LoVo (cell line): ENCODE measurements at places on chromosomes 3 and 15.
A peak's percentile ranks its signal among the peaks of the same experiment; 100 is the strongest.

DNA sequence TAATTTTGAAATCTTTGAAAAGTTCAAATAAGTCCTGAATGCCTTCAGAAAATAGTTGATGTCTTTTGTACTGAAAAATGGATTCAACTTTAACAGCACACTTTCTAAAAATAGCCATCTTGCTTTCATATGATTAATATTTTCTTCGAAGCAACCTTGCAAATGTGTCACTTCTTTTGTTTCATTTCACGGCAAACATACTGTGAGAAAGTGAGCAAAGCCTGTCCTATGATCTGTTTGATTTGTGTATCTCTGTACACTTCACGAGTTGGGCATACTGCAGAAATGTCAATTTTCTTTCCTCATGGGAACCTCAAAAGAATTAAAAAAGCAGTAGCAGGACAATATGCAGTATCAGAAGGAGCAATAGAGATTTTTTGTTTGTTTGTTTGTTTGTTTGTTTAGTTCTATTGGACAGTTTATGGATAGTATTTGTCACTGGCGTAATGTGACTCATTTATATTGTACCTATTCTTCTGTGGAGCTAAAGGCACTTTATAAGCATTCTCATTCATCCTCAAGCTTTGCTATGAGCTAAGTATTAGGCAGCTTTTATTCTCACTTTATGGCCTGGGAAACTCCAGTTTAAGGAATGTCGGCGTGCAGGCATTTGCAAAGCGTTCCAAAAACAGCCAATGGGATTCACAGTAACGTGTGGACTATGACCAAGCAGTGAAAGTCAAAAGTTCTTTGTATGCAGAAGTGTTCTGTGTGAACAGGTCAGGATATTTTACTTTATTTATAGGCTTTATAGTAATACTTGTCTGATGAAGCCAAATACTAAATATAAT, 572.0 kb downstream of the NAALADL2 start:
- no peak for DNase-seq

GRCh38 chr15:41559239-41559782, 299 bp downstream of the TYRO3 start:
- no peak for DNase-seq

- no peak for DNase-seq
Observed at GRCh38 chr3:57062101-57062631, 1.7 kb downstream of the SPATA12 start.

GRCh38 chr3:64234571-64234970, 9.3 kb upstream of the PRICKLE2 start:
- no peak for DNase-seq

DNA sequence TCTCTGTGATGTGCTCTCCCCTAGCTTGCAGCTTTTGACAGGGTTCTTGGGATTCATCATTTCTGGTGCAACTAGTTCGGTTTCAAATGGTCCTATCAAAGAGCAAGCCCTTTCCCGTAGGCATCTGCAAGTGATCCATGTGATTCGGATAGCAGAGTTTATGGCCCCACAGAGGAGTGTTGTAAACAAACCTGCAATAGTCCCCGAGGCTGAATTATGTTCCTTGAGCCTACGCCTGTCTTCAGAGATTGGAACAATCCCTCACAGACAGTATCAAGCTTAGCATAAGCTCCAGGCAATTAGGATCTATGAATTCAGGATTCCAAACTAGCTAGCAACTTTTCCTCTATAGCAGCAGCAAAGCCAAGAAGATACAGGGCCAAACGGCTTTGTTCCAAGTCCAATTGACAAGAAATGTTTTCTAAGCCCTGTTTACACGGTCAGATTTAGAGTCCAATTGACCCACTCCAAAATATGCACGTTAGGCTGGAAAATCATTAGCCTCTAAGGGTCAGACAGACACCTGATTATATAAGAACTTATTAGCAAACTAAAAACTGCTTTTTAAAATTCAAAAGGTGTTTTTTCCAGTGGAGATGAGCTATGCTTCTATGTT, 24.8 kb downstream of the LNP1 start:
- DNase-seq, result no peak

- DNase-seq, result no peak
Observed at GRCh38 chr3:160801386-160802118, 45.5 kb downstream of the PPM1L start.

GRCh38 chr15:68277131-68277602, 378 bp upstream of the FEM1B start:
- no peak for DNase-seq

- no peak for DNase-seq
Observed at GRCh38 chr3:185430375-185430774, 67.4 kb downstream of the MAP3K13 start.

DNA sequence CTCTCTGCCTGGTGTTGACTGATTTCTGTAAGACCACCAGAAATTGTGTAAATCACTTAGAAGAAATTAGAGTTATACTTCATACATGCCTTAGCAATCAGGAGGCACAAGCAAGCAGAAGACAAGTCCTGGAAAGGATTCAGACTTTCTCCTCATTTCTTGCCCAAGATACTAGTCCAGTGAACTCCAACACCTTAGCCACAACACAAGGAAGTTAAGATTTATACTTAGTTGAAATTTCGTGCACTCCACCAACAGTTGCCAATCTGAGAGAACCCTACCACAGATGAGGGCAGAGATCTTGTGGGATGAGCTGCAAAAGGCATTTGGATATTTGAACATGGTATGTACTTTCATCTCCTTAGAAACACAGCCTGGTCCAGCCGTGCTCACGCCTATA, 2.3 kb downstream of the P3H2 start:
- no peak for DNase-seq

- DNase-seq, result no peak
Observed at GRCh38 chr3:144344925-144345548, 373.4 kb downstream of the DIPK2A start.

DNA sequence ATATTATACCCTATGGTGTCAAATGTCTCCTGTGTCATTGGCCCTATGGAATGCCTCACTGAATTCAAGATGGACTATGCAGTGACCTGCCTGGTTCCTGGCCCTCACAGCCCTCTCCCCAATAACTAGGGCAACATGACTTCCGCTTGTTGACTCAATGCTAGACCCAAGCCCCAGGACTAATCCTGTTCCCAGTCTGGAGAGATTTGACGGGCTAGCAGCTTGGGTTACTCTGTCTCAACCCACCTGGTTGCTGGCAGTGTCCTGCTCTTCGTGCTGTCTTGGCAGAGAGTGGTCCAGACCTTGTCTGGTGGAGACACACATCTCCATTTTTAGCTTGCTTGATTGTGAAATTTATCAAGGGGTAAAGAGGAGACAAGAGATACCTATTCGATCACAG, 135.8 kb upstream of the HES1 start:
- no peak for DNase-seq

DNA sequence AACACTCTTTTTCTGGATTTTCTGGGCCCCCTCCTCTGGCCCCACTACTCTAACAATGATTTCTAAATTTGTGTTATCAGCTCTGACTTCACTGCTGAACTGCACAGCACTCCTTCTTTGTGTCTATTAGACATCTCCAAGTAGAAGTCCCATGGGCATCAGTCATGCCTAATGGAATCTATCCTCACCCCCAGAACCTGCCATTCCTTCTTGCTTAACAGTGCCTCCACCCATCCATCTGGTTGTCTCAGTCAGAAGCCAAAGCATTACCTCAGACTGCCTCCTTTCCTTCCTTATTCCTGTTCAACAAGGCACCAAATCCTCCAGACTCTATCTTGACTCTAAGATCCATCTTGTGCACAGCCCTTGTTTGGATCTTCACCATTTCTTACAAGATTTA, 36.2 kb downstream of the SSR3 start:
- DNase-seq, result no peak

DNA sequence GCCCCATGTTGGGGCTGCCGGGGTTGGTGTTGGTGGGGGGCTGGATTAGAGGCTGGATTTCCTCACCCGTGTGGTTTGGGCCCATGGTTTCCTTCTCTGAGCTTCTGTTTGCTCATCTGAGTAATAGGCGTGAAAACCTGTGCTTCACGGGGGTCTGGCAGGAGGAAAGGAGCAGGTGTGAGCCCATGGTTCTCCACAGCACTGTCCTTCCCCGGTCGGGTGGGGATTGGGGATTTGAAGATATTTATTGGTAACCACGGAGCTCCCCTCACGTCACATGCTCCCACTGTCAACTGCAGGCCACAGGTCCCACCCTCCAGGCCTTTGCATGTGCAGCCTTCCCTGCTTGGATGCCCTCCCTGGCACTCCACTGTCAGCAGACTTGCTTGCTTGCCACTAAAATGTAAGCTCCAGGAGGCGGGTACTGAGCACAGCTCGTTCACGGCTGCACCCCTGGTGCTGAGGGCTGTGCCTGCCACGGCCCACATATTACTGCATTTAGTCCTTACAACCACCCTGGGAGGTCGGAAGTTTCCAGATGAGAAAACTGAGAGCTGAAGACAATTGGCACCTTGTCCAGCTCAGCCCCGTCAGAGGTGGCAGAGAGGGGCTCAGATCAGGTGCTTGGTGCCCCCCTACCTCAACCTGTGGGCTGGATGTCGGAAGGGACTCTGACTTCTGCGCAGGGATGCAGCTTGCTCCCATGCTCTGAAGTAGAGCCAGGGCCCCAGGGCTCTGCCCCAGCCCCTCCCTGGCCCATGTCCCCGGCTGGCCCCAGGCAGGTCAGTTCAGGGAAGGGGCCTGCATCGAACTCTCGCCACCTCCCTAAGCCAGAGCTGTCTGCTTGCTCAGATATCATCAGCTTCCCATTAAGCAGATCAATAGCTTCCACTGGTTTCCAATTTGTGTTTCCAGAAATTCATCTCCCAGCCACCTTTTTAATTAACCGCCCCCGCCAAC, 29.4 kb upstream of the IQSEC1 start:
- no peak for DNase-seq

DNA sequence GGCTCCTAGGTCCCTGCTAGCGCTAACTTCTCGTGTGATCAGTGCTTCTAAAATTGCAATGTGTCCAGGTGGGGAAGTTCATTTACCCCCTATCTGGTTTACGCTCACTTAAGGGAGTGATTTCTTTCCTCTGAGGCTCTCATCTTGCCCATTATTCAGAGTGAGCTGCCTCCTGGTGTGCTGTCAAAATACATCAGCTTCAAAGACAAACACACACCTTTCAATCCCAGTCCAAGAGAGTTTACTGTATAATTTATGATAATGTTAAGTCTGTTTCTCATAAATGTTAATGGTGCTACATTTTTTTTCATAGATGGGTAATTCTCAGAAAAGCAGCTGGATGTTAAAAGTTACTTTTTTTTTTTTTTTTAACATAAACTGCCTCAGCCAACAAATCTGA, 112.3 kb downstream of the RORA start:
- no peak for DNase-seq

GRCh38 chr3:50167841-50168209, 12.7 kb downstream of the SEMA3F start:
- no peak for DNase-seq

DNA sequence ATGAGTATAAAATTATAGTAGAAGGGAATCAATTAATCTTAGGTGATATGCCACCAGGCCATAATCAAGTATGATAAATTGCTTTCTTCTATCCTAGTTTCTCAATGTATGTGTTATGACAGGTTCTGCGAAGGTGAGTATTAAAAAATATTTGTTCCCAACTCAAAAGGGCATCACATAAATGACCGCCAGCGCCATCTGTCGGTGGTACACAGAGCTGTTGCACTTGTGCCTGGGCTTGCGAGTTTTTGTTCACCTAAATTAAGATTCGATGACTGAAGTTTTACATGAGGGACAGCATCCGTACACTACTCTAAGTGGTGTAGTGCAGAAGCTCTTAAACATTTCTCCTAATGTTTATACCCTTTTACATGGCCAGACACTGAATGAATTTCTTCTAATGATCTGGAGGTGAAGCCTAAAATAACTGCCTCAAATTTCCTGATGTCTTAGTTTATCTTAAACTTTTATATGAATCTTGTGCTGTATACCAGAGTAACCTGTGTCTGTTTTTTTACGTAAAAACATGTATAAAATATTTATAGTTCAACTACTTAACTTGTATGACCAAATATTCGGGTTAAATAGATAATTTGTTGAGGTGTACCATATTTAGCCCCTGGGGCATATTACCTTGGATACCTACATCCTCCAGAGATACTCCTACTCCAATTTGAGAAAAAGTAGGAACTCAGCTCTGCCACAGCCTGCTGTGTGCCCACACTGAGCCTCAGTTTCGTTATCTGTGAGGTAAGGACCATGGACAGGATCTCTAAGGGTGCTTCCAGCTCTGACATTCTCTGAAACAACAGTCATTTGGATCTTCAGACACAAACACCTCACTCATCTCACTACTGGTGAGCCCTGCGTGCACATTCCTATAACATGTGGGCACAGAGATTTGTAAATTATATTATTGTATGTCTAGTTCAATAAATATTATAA, 365.6 kb downstream of the MAGI1 start:
- peak; percentile 29 for DNase-seq

DNA sequence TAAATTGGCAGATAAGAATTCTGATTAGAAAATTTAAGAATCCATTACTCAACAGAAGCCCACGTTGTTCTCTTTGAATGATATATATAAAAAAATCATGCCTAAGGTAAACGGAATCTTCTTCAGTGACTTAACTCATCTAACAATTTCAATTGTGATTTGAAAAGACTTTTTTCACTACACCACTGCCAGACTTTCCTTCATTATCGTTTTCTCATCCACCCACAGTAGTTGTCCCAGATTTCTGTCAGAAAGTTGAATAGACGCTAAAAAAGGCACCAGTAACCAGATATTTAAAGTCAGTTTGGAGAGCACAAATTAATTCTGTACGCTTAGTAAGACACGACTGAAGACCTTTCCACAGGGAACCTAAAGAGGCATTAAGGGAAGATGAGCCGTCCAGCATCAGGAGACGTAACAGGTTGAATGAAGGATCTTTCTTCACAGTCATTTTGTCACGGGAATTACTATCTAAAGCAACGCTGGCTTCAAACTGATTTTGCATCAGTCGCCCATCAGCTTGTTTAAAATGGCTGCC, 1.3 kb downstream of the HIGD1A start:
- DNase-seq, result no peak

GRCh38 chr3:180640987-180641386, 38.3 kb downstream of the CCDC39 start:
- DNase-seq, result no peak

GRCh38 chr3:52331091-52331490, 15.0 kb downstream of the DNAH1 start:
- DNase-seq, result no peak

DNA sequence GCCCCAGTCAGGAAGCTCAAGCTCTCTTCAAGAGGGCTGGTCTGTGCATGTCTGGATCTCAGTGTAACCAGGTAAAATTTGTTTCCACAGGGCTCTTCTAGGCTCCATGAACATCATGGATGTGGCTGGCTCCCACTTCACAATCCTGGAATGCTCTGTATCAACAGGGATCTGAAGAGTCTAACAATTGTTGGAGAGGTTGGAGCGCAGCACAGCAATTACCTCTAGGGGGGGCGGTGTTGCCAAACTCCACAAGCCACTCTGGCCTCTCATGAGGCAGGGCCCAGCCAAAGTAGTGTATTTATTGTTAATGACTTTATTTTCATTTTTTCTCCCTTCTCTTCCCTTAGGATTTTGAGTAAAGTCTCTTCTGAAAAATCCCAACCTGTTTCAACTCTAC, 6.1 kb upstream of the EIF2B5 start:
- peak; percentile 8 for DNase-seq

GRCh38 chr15:27438403-27439375, 467.7 kb downstream of the GABRG3 start:
- no peak for DNase-seq

- no peak for DNase-seq
Observed at GRCh38 chr3:184160456-184160855, 5.3 kb downstream of the DVL3 start.

- no peak for DNase-seq
Observed at GRCh38 chr3:153621953-153622352, 459.9 kb downstream of the RAP2B start.
